ENCODE measurements at places on chromosomes 3 and 15. TPM values are rescaled to one million over a fixed set of nuclear protein-coding genes. Genes with fewer than 3 reads are reported as not detected.

DNA sequence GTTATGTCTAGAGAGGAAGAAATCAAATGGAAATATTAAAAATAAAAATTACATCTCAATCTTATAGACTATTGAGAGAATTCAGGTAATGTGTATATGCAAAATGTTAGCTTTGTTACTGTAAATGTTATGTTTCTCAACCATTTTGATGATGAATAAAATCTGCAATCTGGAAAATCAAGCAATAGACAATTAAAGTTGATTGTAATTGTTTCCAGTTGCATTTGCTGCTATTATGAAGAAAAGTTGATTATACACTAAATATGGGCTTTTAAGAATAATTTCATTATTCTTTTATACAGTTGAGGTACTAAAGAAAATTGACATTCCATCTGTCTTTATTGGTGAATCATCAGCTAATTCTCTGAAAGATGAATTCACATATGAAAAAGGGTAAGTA, 68.9 kb downstream of the PFN2 start:
- no peak for DNase-seq

GRCh38 chr3:9935966-9936510, 2.4 kb downstream of the CRELD1 start:
- DNase-seq, result no peak

DNA sequence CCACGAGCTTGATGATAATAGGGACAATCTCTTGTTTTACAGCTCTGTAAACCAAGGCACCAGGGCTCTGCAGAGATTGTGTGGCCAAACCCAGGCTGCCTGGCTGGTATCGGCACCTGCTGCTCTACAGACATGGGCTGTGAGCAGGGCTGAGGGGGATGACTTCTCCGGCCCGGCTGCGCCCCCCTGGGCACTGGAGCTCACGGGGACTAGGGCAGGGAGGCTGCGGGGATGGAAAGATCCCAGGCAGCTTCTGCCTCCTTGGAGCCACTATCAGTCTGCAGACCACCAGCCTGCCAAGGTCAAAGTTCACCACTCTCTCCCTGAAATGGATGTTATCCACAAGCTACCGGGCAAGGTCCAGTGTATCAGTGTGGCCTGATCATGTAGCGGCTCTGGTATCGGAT, 22.0 kb upstream of the PIGZ start:
- DNase-seq, result no peak

- DNase-seq, result no peak
Measured at GRCh38 chr3:73774645-73775044, 149.9 kb upstream of the PDZRN3 start.

DNA sequence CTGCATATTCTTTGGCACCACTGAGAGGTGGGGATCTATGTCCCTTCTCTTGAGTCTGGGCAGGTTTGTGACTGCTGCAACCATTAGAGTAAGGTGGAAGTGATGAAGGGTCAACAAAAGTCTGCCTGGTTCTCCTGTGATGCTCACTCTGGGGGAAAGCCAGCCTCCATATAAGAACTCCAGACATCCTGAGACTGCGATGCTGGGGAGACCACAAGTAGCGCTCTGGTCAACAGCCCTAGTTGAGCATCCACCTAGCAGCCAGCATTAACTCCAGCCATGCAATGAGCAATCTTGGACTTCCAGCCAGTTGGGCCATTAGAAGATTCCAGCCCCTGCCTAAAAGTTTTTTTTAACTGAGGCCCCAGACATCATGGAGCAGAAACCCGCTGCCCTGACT, 62.8 kb downstream of the SCN11A start:
- DNase-seq, result no peak

- DNase-seq, result peak; percentile 64
Measured at GRCh38 chr3:13288732-13289718, 131.1 kb downstream of the NUP210 start.

DNA sequence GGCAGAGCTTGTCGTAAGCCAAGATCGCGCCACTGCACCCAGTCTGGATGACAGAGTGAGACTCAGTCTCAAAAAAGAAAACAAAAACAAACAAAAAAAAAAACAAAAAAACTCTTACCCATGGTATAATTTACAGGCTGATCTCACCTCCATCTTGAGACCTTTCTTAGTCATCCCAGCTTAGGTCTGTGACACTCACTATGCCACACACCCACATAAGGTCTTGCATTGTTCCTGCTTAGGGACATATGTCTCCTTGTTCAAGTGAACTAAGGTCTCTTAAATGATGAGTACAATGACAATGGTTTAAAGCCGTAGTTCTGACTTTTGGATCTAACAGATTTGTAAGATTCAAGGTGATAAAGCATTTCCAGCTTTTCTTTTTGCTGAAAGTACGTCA, 360.2 kb upstream of the ARHGEF26 start:
- DNase-seq, result no peak

THSD4 gene
- 5.3 TPM for total RNA-seq

DNA sequence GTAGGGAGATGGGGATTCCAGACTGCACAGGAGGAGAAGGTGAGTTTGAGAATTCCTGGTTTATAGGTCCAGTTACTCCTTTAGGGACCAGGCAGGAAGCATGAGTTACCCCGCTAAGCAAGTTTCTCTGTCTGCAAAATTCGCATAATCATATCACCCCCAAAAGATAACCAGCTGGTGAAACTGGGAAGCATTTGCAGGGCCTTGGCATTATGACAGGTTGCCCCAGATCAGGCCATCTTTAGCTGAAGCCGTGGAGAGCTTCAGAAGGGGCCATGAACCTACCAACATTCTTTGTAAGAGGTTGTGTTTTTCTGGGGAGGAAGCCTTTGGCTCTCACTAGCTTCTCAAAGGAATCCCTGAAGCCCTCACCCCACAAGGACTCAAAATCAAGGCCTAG, 29.4 kb downstream of the ATP2B2 start:
- no peak for DNase-seq

- peak; percentile 29 for DNase-seq
Measured at GRCh38 chr3:175208326-175208725, 349.2 kb downstream of the NAALADL2 start.

RAB6B gene
- 0.62 TPM for total RNA-seq

- peak; percentile 62 for DNase-seq
Measured at GRCh38 chr3:184240384-184241140, 8.2 kb downstream of the ALG3 start.

LRTM1 gene
- total RNA-seq, result not detected

DNA sequence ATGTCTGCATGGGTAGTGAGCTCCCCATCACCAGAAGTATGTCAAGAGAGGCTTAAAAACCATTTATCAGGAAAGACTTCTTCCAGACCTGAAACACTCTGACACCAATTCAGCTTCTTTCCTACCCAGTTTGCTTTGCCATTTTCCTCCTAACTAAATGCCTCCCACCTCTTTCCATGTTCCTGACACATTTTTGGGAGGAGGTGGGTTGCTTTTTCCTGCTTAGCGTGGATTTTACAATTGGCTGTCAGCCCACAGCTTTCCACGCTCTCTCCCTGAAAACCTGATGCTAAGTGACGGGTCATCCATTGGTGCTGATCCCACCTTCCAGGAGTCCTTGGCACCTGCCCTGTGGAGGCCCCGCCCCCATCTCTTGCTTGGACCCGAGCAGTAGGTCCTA, 264.9 kb upstream of the ST8SIA2 start:
- DNase-seq, result no peak

CCR3 gene
- total RNA-seq, result 0.20 TPM

DNA sequence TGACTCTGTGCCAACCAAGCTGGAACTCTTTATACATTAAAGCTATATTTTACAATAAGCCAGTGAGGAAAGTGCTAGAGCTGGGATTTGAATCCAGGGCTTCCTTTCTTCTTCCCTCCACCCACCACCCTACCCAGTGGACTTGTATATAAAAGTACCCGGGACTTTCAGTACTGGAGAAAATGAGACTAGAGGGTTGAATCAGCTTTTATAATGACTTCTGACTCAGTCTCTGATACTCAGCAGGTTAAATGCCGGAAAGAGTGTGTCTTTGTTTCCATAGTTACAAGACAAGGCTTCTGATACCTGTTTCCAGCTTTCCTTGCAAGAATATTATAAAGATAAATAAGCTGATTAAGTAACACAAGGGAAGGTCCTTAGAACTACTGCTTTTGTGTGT, 80.9 kb downstream of the FRMD4B start:
- peak; percentile 70 for DNase-seq

CIDEC gene
- total RNA-seq, result not detected

TYRO3 gene
- 5.3 TPM for total RNA-seq

- DNase-seq, result no peak
Measured at GRCh38 chr3:102176333-102177050, 258.3 kb upstream of the ZPLD1 start.

TMEM45A gene
- 41.0 TPM for total RNA-seq

DNA sequence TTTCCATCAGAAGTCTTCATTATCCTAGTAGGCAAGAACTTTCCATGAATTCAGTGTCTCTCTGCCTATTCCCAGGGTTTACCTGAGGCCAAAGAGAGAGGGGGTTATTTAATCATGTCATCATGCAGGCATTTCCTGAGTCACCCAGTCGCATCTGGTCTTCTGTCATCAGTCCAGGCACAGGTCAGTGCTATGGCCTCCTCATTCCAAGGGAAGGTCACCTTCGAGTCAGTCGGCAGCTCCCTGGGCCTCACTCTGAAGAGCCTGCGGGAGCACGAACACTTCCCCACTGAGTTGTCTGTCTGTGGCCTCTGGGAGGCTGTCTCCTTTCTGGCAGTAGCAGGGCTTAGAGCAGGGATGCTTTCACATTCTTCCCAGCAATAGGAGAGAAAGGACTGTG, 26.2 kb upstream of the LRTM1 start:
- peak; percentile 97 for DNase-seq

DNA sequence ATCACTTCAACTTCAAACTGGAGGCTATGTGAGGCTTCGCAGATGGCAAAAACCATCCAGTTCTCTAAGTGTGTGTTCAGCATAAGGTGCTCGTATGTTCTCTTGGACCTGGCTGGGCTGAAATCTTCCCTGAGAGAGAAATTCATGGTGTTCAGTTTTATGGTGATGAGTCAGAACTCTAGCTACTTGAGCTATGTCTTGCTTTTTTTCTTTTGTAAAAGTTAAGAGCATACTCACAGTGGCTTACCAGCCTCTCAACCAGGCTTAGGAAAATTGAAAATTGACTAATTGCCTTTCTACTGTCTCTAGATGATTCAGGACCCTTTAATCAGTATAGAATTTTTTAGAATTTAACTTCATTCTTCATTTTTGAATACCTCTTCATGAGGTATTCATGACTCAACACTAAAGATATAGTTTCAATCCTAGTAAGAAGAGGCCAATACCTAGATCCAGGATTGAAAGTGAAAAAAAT, 617.5 kb downstream of the TBL1XR1 start:
- peak; percentile 83 for DNase-seq

- DNase-seq, result peak; percentile 15
Measured at GRCh38 chr3:116929505-116930222, 220.1 kb downstream of the TUSC7 start.

TGM4 gene
- not detected for total RNA-seq

GRCh38 chr15:82950295-82950694, 2.2 kb downstream of the HOMER2 start:
- no peak for DNase-seq

MESP1 gene
- 2.1 TPM for total RNA-seq

DNA sequence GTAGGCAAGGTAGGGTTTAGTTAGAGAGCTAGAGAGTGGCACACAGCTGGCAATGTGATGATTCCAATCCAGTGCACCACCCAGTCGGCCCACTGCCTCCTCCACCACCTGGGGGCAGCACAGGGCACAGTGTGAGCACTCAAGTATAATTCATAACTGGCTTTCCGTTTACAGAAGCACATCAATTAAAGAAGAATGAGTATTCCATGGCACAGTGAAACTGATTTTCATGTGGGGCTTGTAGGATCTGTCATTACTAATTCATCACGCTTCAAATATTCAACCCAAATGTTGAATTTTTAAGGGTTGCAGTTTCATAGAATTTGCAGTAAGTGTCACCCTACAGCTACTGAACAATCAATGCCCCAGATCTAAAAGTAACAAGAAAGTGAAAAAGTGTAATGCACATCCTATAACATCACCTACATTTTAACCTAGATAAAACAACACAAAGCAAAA, 149.9 kb downstream of the IGSF11 start:
- peak; percentile 51 for DNase-seq

GRCh38 chr3:13768453-13768852, 111.4 kb downstream of the WNT7A start:
- no peak for DNase-seq

TMEM108 gene
- 0.69 TPM for total RNA-seq

SNTN gene
- total RNA-seq, result not detected

DNA sequence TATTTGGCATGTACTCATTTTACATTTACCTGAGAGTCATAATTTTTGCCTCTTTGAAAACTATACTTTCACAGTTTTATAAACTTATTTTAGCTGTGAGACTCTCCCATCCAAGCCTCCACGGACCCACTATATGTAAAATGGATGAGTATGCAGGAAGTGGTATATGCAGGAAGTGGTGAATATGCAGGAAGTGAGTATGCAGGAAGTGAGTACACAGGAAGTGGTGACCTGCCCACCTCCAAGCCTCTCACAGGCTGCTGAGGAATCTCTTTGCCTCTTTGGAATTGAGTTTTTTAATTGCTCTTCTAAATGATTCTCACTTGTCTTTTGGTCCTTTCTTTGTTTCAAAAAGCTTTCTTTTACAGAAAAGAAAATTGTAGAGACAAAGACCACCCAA, 85.2 kb downstream of the KBTBD8 start:
- DNase-seq, result peak; percentile 40

ETFA gene
- total RNA-seq, result 91.3 TPM

DNA sequence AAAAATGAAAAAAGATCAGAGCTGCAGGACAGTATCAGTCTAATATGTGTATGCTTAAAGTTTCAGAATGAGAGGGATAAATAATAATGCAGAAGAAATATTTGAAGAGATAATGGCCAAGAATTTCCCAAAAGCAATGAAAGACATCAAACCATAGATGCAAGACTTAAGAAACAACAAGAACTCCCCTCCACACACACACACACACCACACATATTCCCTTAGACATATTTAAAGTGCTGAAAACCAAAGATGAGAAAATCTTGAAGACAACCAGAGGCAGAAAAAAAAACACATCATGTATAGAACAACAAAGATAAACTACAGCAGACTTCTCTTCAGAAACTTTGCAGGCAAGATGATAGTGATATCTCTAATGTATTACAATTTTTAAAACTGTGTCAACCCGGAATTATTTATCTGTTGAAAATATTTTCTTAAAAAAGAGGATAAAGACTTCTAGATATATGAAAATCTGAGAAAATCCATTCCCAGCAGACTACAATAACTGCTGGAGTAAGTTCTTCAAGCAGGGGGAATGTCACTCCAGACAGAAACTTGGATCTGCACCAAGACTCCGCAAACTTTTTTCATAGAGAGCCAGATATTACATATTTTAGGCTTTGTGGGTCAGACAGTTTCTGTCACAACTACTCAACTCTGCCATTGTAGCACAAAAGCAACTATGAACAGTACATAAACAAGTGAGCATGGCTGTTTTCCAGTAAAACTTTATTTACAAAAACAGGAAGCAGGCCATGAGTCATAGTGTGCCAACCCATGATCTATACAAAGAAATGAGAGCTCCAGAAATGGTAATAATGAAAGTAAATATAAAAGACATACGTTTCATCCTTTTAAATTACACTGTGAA, 223.4 kb upstream of the CGNL1 start:
- DNase-seq, result peak; percentile 50

MAGI1 gene
- total RNA-seq, result 2.8 TPM

All from M059J (cell line).